ENCODE measurements at places on chromosomes 1 and 21.

DNA sequence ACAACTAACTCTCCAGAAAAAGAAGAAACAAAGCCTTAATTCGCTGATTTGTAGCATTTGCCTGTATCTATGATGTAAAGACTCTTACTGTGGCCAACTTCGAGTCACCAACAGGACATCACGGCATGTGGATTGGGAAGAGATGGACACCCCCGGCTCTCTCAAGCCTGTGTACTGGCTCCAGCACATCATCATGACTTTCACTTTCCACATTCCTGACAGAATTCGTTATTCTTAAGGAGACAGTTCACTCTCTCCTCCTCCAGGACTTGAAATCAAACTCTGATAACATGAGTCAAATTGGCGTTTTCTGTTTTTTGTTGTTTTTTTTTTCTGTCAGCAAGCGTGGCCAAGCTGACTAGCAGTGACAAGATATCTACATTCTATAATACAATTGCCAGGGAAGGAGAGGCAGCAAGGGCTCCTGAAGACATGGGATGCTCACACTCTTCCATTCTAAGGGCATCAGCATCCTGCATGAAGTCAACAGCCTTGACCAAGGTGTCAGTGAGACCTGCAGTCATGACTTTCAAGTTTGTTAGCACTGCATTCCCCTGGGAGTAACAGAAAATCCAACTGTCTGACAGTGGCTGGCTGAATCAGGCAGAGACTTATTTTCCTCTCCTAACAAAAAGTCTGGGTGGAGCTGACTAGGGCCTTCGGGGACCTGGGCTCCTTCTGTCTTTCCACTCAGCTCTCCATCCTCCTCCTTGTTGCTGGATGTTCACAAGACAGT lies 13.3 kb upstream of the TRAF3IP3 start:
- no peak overlapping the region for H3K4me3 ChIP-seq
- no peak overlapping the region for H3K27ac ChIP-seq
- H3K36me3 ChIP-seq: no peaks in the 10 kb centered on the region
- no peaks in the 10 kb centered on the region for H3K27me3 ChIP-seq
- H3K4me1 ChIP-seq: no peaks in the 10 kb centered on the region

- no peak overlapping the region for H3K4me3 ChIP-seq
- H3K36me3 ChIP-seq: no peaks in the 10 kb centered on the region
- H3K27me3 ChIP-seq: no peaks in the 10 kb centered on the region
- no peak overlapping the region for H3K27ac ChIP-seq
- no peak for DNase-seq
Observed at GRCh38 chr21:25790878-25791204, 56.1 kb downstream of the GABPA start.

DNA sequence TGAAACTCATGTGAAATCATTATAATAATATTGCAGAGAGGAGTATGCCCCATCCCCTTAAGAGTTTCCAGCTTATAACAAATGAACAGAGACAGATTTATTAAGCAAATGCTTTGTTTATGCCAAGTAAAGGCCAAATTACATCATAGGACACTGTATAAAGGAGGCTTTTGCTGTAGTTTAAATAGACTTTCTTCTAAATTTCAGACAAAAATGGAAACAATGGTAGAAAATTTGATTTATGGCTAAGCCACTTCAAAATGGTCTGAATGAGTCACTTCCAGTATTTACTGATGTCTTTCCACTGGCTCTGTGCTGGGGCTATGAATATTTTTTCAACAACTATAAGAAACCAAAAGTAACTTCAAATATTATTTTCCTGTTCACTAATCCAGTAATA lies 81.1 kb upstream of the ST6GALNAC5 start:
- no peaks in the 10 kb centered on the region for H3K27me3 ChIP-seq
- DNase-seq: no peak
- no peaks in the 10 kb centered on the region for H3K36me3 ChIP-seq
- H3K4me1 ChIP-seq: no peaks in the 10 kb centered on the region

DNA sequence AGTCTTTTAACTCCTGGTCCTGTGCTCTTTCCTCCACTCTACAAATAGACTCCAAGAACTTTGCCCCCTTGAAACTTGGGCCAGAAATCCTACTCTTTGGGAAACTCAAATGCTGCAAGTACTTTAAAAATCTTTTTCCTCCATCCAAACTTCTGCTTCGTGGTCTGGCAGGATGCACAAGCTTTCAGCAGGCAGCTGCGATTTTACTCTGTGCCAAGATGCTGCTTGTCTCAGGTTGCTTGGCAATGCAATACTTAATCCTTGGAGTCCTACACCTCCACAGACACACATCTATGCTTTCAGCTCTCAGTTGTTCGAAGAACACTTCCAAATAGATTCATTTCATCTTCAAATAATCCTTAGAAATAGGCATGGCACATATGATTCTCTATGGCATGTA lies 435.3 kb upstream of the USP24 start:
- no peak overlapping the region for H3K4me3 ChIP-seq
- H3K4me1 ChIP-seq: no peaks in the 10 kb centered on the region
- no peak for DNase-seq
- H3K36me3 ChIP-seq: no peaks in the 10 kb centered on the region

- no peak for DNase-seq
- no peak overlapping the region for H3K4me3 ChIP-seq
- H3K4me1 ChIP-seq: no peaks in the 10 kb centered on the region
- H3K36me3 ChIP-seq: no peaks in the 10 kb centered on the region
- no peaks in the 10 kb centered on the region for H3K27me3 ChIP-seq
Observed at GRCh38 chr1:20962576-20963258, 175.6 kb upstream of the HP1BP3 start.

DNA sequence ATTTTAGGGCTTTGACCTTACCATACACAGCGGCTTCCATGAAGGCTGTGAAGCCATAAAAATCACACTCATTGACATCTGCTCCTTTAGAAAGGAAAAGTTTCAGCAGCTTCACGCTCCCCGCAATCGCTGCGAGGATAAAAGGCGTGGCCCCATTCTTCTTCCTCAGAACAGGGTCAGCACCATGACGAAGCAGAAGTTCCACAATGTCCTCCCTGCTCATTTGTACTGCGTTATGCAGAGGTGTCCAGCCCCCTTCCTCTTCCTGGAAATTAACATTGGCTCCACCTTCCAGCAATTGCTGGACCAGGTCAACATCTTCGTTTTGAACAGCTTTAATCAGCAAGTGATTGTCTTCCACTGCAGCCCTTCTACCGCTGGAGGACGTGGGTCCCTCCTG lies 2.7 kb downstream of the RNASEL start:
- no peak for DNase-seq
- no peak overlapping the region for H3K27ac ChIP-seq
- H3K4me1 ChIP-seq: no peaks in the 10 kb centered on the region
- no peaks in the 10 kb centered on the region for H3K27me3 ChIP-seq

DNA sequence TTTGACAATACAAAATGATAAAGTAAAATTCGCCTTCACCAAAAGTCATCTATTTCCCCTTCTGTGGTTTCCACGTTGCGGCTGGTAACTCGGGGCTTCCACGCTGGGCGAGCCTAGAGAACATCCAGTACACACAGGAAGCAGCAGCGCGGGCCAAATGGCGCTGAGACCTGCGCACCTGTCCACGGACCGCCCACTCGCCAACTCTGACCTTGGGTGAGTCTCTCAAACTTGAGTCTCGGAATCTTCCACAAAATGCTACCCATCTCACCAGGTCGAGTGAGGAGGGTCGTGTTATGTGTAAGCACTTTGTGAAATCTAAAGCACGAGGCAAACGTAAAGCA lies 820 bp upstream of the TTF2 start:
- no peaks in the 10 kb centered on the region for H3K27me3 ChIP-seq
- H3K4me1 ChIP-seq: no peaks in the 10 kb centered on the region
- H3K36me3 ChIP-seq: peaks cover 6% of the 10 kb centered on the region
- peak overlapping the region; percentile 92 for H3K27ac ChIP-seq

DNA sequence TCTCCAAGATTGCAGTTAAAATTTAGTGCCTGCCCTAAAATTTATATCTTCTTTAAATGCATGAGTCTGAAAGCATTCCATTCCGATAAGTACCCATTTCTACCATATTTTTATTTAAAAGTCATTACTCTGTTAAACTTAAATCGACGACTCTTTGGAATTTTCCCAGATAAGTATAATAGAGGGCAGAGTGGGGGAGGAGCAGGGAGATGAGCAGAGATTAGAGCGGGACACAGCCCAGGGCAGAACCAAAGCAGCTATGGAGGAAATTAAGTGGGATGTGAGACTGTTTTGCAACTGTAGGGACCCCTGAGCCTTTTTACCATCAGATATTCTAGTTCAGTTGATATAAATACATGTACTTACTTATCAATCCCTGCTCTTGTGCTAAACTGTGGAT lies 257.9 kb downstream of the FGGY start:
- no peaks in the 10 kb centered on the region for H3K36me3 ChIP-seq
- DNase-seq: no peak

GRCh38 chr1:12202190-12202497 lies 27.7 kb upstream of the VPS13D start:
- peaks cover 10% of the 10 kb centered on the region for H3K4me1 ChIP-seq
- no peak for DNase-seq
- H3K27me3 ChIP-seq: no peaks in the 10 kb centered on the region
- H3K27ac ChIP-seq: no peak overlapping the region
- H3K36me3 ChIP-seq: no peaks in the 10 kb centered on the region

GRCh38 chr1:70234733-70235132 lies 13.6 kb downstream of the SRSF11 start:
- DNase-seq: no peak
- H3K27ac ChIP-seq: no peak overlapping the region
- no peaks in the 10 kb centered on the region for H3K4me1 ChIP-seq
- peaks cover 90% of the 10 kb centered on the region for H3K36me3 ChIP-seq
- H3K27me3 ChIP-seq: no peaks in the 10 kb centered on the region

DNA sequence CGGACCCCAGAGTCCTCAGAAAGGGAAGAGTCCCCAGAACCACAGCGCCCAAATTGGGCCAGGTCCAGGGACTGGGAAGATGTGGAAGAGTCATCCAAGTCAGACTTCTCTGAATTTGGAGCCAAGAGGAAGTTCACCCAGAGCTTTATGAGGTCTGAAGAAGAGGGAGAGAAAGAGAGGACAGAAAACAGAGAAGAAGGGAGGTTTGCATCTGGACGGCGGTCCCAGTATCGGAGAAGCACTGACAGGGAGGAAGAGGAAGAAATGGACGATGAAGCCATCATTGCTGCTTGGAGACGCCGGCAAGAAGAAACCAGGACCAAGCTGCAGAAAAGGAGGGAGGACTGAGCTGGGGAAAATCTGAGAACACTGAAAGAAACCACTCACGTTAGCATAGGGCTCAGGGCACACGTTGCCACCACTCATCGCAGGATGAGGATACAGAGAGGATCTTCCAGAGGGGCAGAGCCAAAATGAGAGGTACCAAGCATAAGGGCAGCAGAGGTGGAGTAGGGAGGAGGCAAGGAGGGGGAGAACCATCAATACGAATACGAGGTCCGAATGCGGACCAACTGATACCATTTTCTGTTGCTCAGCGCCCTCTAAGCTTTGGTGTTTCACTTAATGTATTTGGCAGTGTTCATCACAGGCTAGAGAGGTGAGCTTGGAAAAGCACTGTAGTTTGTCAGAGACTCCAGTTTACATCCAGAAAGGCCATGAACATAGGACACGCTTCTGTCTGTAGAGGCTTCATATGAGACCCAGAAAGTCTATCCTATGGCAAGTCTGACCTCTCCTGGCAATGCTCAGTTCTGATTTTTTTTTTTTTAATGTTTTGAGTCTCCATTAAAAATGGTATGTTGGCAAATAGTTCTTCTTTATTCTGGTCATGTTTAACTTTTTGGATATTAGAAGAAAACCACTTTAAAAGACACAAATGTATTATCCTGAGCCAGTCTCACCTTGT lies 34.7 kb downstream of the STYXL2 start:
- no peak overlapping the region for H3K4me3 ChIP-seq
- H3K27ac ChIP-seq: no peak overlapping the region
- H3K27me3 ChIP-seq: no peaks in the 10 kb centered on the region
- H3K36me3 ChIP-seq: no peaks in the 10 kb centered on the region
- H3K4me1 ChIP-seq: no peaks in the 10 kb centered on the region

- no peak overlapping the region for H3K27ac ChIP-seq
- H3K36me3 ChIP-seq: no peaks in the 10 kb centered on the region
- no peak for DNase-seq
- no peak overlapping the region for H3K4me3 ChIP-seq
- no peaks in the 10 kb centered on the region for H3K4me1 ChIP-seq
- no peaks in the 10 kb centered on the region for H3K27me3 ChIP-seq
Observed at GRCh38 chr1:56031001-56031400, 548.4 kb downstream of the PLPP3 start.

- 0 out of 2 replicates have a peak, but pooled peaks cover 3% of the 10 kb centered on the region for H3K4me1 ChIP-seq
- no peaks in the 10 kb centered on the region for H3K36me3 ChIP-seq
Observed at GRCh38 chr1:240909701-240910457, 297.9 kb upstream of the GREM2 start.

DNA sequence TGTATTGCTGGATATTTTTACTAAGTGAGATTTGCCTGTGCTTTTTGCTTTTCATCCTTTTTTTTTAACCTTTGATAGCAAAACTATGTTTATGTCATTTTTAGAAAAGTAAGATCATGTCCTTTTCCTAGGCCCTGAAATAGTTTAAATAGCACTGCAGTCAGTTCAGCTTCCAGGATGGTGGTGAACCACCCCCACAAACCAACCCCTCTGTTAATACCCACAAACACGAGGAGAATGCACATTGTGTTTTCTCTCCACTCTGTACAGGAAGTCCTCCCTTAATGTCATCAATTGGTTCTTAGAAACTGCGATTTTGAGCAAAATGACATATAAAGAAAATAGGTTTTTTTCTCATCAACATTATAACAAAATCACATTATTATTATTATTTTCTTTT lies 117.7 kb upstream of the DSCAM start:
- H3K27me3 ChIP-seq: no peaks in the 10 kb centered on the region
- H3K4me3 ChIP-seq: no peak overlapping the region
- no peak overlapping the region for H3K27ac ChIP-seq
- no peak for DNase-seq

All from H1 (cell line).